ENCODE measurements at places on chromosomes 2 and 18.

DNA sequence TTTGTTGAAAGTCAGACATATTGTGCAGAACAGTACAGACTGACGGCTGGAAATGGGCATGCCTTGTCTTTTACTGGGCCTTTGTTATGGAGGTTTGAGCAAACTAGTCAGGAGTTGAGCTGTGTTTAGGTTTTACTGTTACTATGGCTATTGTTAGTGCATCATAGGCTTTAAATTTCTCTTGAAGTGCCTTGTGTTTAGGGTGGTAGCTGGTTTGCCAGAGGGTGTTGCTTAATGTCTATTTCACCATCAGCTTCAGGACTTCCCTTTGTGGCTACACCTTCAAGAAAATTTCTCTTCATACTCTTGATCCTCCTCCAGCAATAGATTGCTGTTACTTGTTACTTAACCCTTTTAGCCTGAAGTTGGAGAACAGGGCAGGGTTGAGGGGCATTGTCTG lies 104.6 kb downstream of the CAPN13 start:
- no peak for DNase-seq

GRCh38 chr18:7413906-7414305 lies 153.2 kb upstream of the PTPRM start:
- no peak for DNase-seq

- no peak for DNase-seq
Observed at GRCh38 chr2:113795405-113795920, 39.0 kb upstream of the SLC35F5 start.

GRCh38 chr18:46471809-46472498 lies 185.1 kb downstream of the LOXHD1 start:
- DNase-seq = no peak

DNA sequence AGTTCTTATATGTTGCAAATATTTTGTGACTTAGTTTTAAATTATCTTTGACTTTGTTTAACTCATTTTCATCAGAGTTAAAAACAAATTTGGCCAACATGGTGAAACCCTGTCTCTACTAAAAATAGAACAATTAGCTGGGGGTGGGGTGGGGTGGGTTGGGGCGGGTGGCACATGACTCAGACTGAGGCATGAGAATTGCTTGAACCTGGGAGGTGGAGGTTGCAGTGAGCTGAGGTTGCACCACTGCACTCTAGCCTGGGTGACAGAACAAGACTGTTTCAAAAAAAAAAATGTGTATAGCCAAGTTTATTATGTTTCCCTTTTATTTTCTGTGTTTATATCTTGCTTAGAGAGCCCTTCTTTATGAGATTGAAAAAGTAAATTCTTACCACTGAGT lies 14.2 kb upstream of the LIPG start:
- DNase-seq = no peak

DNA sequence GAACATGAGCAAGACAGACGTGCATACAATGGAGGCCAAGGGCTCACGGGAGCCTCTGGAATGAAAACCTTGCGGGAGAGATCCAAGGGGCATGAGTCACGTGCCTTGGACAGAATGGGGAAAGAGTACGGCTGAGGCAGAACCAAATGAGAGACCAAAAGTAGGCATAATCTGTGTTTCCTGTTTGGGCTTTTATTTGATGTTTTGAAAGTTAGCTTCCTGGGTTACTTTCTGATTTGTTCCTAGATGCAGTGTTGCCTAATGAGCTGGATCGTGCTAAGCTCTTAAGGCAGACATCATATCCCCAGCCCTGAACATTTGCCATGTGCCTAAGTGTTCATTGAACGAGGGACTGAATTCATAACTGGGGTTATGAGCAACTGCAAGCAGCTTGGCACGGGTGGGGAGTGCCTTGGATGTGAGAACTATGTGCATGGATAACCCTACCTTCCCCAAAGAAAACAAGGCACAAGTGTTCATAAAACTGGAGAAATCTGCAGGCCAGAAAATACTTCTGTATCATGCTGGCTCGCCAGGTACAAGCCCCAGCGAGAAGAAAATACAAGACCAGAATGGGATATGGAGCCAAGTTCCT lies 60.3 kb upstream of the RPL31 start:
- DNase-seq = peak; percentile 14

- DNase-seq = no peak
Observed at GRCh38 chr2:227846831-227847230, 24.6 kb upstream of the DAW1 start.

DNA sequence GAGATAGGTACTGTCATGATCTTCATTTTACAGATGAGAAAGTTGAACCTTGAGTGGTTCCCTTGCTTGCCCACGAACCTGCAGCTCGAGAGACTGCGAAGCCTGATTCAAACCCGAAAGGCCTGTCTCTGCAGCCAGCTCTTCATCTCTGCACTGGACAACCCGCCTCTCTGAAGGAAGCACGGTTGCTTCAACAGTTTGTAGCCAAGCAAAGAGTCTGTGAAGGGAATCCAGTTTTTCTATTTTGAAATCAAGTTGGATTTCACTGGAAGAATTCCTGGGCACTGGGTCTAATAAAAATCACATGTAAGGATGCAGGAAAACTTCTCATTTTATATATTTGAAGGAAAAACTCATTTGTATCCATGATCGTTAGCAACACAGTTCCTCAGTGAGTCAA lies 21.3 kb upstream of the ICOS start:
- no peak for DNase-seq

GRCh38 chr2:27912512-27912911 lies 22.0 kb downstream of the BABAM2 start:
- DNase-seq = no peak

GRCh38 chr2:210169516-210170195 lies 1.6 kb downstream of the KANSL1L start:
- DNase-seq = no peak

DNA sequence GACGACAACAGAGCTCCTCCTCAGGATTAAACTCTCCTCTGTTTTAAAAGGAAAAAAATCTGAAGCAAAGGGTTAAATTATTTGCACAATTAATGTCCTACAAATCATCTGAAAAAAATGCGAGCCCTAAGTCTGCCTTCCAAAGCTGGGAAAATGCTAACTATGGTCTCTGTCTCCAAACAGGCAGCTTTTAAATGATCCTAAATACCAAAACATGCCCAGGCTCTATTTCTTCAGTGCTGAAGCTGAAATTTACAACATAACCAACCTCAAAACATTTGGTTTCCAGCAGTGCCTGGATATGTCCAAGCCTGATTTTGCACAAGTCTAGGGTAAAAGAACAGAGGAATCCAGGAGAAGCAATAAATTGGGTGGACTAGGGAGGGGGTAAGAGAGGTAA lies 57.2 kb downstream of the LBH start:
- DNase-seq = no peak

DNA sequence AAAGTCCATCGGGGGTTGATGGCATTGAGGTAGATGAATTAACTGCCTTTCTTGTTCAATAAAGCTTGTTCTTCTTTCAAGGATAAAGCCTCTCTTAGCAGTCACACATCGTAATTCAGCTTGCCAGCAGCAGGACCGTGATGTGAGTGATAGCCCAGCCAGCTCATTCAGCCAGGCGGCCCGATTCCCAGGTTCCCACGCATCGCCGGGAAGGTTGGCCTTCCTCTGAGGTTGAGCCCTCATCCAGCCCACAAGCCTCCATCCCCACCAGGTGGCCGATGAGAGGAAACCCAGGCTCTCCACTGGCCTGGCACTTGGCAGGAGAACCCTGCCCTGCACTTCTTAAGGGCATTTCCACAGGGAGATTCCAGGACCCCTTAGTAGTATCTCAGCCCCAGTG lies 4.7 kb downstream of the AGAP1 start:
- no peak for DNase-seq

DNA sequence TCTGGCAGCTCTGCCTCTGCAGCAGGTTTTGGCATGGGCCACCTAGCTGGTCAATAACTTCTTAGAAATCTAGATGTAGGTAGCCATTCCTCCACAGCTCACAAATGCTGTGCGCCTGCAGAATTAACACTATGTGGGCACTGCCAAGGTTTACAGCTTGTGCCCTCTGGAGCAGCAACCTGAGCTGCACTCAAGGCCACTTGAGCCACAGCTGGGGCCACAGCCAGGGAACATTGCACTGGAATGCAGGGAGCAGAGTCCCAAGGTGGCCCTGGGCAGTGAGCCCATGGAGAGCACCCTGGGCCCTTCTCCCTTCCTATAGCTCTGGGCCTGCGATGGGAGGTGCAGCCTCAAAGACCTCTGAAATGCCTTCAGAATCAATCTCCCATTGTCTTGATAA lies 365.3 kb downstream of the SATB2 start:
- DNase-seq = no peak

DNA sequence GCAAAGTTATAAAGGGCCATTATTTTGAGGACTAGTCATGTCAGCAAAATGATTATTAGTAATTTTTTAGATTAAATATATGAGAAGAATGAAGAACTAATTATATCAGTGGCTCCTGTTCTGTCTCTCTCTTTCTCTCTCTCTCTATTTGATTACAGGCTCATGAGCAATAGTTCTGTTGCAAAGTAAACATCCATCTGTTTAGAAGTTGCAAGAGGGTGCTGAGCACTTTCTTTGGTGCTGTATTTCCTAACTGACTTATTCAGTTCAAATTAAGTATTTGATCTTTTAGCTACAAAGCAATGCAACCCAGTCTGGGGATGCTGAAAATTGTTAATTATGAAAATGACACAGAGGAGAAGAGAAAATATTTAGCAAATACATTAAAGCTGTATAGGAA lies 408.1 kb upstream of the UBE2E3 start:
- DNase-seq = no peak

- no peak for DNase-seq
Observed at GRCh38 chr2:61165946-61166345, 4.0 kb downstream of the C2orf74 start.

DNA sequence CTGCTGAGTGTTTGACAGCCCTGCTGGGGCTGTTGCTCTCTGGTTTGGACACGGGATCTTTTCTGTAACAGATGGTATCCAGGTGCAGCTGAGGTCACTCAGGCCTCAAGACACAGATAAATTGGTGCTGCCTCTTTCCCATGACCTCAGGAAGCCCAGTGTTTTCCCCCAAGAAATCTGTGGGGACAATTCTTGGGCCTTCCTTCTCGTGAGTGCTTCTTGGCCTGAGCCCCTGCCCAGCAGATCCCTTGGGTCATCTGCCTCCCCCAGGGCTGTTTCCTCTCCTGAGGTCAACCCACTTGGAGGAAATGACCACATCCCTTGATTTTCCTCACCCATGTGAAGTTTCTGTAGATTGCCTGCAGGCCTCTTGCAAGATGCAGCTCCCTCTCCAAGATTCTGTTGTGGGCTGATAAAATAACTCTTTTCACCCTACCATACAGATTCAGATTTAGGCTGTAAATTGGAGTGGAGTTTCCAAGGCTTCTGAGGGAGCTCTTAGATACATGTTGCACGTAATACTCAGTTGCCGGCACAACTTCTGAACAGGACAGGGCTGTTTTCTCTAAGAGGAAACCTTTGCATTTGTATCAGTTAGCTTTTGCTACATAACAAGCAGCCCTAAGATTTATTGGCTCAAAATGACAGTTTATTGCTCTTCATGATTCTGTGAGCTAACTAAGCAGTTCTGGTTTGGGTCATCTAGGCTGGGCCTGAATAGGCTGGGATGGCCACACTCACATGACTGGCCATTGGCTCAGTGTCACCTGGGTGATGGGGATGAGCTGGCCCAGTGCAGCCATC lies 13.1 kb downstream of the ZAP70 start:
- DNase-seq = no peak

- DNase-seq = no peak
Observed at GRCh38 chr2:182066400-182067087, 80.9 kb downstream of the PPP1R1C start.

GRCh38 chr2:76050196-76050595 lies 339.5 kb upstream of the GCFC2 start:
- DNase-seq = no peak

DNA sequence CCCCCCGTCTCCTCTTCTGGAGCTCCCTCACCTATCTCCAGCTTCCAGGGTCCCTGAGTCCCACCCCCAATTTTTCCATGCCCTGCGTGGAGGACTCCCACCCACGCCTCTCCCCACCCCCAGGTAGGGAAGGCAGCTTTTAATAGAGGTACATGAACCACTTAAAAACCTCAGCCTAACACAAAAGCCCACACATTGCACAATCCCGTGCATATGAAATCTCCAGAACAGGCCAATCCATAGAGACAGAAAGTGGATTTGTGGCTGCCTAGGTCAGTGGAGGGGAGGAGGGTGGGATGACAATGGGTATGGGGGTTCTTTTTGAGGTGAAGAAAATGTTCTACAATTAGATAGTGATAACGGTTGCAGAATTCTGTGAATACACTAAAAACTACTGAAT lies 145.6 kb downstream of the CABLES1 start:
- no peak for DNase-seq

GRCh38 chr2:6934758-6935651 lies 17.8 kb downstream of the RNF144A start:
- peak; percentile 53 for DNase-seq

Measured in cerebellar cortex (tissue), 1 donor.